ENCODE measurements at places on chromosomes 1 and 21. TPM values are rescaled to one million over a fixed set of nuclear protein-coding genes. Genes with fewer than 3 reads are reported as not detected.

GUCA2B gene
- total RNA-seq, result not detected

RAB3B gene
- not detected for total RNA-seq

OR1C1 gene
- total RNA-seq, result not detected

EXO1 gene
- total RNA-seq, result 1.1 TPM

C1orf185 gene
- total RNA-seq, result not detected

RYR2 gene
- 446 TPM for total RNA-seq

ZNF697 gene
- 9.6 TPM for total RNA-seq

CLCA1 gene
- total RNA-seq, result not detected

CAMK1G gene
- total RNA-seq, result 0.31 TPM

KLF17 gene
- total RNA-seq, result not detected

GOLT1A gene
- not detected for total RNA-seq

LYST gene
- 10.7 TPM for total RNA-seq

SYT6 gene
- total RNA-seq, result not detected

SLC22A15 gene
- 7.8 TPM for total RNA-seq

PTPRC gene
- total RNA-seq, result 11.0 TPM

HES2 gene
- total RNA-seq, result not detected

EXTL1 gene
- 3.2 TPM for total RNA-seq

SPOCD1 gene
- total RNA-seq, result 1.2 TPM

ST6GALNAC3 gene
- total RNA-seq, result 13.3 TPM

CCDC181 gene
- 1.6 TPM for total RNA-seq

ANGPTL7 gene
- total RNA-seq, result 3.0 TPM

RXFP4 gene
- not detected for total RNA-seq

S100A7 gene
- not detected for total RNA-seq

CTNNBIP1 gene
- 34.1 TPM for total RNA-seq

OLIG1 gene
- 0.27 TPM for total RNA-seq

CLCA4 gene
- not detected for total RNA-seq

CZIB gene
- 53.7 TPM for total RNA-seq

CD244 gene
- total RNA-seq, result 0.80 TPM

AMY1A gene
- not detected for total RNA-seq

TNFRSF9 gene
- total RNA-seq, result 0.08 TPM

SNX7 gene
- total RNA-seq, result 19.7 TPM

ERICH3 gene
- total RNA-seq, result not detected

ERI3 gene
- 37.8 TPM for total RNA-seq

GBP6 gene
- not detected for total RNA-seq

LRRC71 gene
- total RNA-seq, result not detected

SMCP gene
- total RNA-seq, result not detected

RORC gene
- total RNA-seq, result 6.1 TPM

ATPAF1 gene
- 134 TPM for total RNA-seq

INSRR gene
- 0.05 TPM for total RNA-seq

SPTA1 gene
- total RNA-seq, result 0.15 TPM

PHLDA3 gene
- total RNA-seq, result 48.5 TPM

RNU1-1 gene
- total RNA-seq, result 5,988 TPM

PADI3 gene
- total RNA-seq, result not detected

SPATA1 gene
- total RNA-seq, result 0.77 TPM

NBPF15 gene
- 18.2 TPM for total RNA-seq

CFHR1 gene
- 0.21 TPM for total RNA-seq

TTLL7 gene
- 13.7 TPM for total RNA-seq

UTS2 gene
- not detected for total RNA-seq

NR5A2 gene
- 1.7 TPM for total RNA-seq

PGLYRP3 gene
- not detected for total RNA-seq

LCE2A gene
- not detected for total RNA-seq

HUNK gene
- 1.7 TPM for total RNA-seq

CPT2 gene
- 16.7 TPM for total RNA-seq

OLFM3 gene
- total RNA-seq, result not detected

SLFNL1 gene
- total RNA-seq, result 0.21 TPM

CFAP141 gene
- total RNA-seq, result not detected

Data from left cardiac atrium (tissue), 4 donors.